Central memory CD8-positive, alpha-beta T cell (primary cell): ENCODE measurements at places on chromosomes 5 and 9.

- peak; percentile 18 for DNase-seq
These were observed at the start of gene ARHGEF37 for GRCh38 chr5:149581192-149581861. ARHGEF37 (plus strand) TSS chr5:149581498; CDS start chr5:149597770, 16,272 bp downstream.

- DNase-seq = no peak
These were observed 110.8 kb downstream of the PAPPA start for GRCh38 chr9:116264361-116264760.

GRCh38 chr5:131104169-131104808 lies 60.8 kb downstream of the HINT1 start:
- DNase-seq = no peak

DNA sequence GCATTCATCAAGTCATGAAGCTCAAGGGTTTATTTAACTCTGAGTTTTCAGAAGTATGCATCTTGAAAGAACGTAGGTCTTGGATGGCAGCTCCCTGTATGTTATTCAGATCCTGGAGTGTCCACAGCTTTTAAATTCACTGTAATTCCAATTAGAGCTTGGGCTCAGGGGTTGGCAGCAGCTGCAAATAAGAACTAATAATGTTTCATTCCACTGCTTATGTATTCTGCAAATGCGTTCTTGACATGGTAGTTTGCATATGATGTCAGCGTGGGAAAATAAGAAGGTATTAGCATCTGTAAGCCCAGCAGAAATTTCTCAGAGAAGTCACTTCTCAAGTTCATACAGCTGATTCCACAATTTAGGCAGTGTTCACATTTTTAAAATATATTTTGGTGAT lies 58.4 kb downstream of the RORB start:
- DNase-seq = no peak

- DNase-seq = no peak
These were observed 29.5 kb downstream of the SEMA4D start for GRCh38 chr9:89468281-89468960.

GRCh38 chr5:74146796-74147195 lies 493.7 kb downstream of the ENC1 start:
- DNase-seq = no peak

GRCh38 chr9:37968228-37968701 lies 64.3 kb upstream of the SLC25A51 start:
- no peak for DNase-seq

DNA sequence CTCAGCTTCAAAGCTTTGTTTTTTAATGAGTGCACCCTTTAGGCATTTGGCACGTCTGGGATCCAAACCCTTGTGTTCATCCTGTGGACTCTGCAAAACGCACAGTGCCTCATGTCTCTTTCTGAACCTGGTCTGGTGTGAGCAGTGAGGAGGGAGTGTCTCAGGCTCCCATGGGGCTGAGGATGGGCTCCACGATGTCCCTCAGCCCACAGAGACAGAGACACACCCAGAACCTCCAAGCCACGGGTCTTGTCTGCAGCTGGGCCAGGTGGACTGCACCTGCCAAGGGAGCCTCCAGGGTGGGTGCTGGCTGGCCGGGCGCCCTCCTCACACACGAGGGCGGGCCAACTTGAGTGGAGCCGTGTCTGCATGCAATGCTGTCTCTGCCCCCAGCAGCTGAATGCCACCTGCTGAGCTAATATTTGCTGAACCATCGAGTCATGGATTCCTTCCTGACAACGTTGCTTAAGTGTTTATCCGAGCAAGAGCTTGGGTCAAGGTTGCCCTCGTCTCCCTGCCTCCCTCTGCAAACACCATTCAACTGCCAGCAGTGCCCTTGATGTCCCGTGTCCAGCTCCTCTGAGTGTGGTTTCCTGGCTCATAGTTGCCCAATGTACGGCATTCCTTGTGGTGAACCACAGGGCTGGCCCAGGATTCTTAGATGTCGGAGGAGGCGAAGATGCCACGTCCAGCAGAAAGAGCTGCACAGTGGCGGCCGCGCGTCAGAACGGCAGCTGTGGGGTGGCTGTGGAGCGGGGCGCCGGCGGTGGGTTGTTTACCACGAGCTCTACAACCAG lies 31.4 kb upstream of the LPCAT1 start:
- DNase-seq = no peak

GRCh38 chr5:124662181-124662781 lies 84.2 kb downstream of the ZNF608 start:
- no peak for DNase-seq

- no peak for DNase-seq
These were observed 1.3 kb downstream of the PROB1 start for GRCh38 chr5:139393497-139394122.

- DNase-seq = no peak
These were observed 467.1 kb upstream of the ST8SIA4 start for GRCh38 chr5:101370181-101370580.

GRCh38 chr9:93300175-93300572 lies 116.2 kb downstream of the WNK2 start:
- no peak for DNase-seq

DNA sequence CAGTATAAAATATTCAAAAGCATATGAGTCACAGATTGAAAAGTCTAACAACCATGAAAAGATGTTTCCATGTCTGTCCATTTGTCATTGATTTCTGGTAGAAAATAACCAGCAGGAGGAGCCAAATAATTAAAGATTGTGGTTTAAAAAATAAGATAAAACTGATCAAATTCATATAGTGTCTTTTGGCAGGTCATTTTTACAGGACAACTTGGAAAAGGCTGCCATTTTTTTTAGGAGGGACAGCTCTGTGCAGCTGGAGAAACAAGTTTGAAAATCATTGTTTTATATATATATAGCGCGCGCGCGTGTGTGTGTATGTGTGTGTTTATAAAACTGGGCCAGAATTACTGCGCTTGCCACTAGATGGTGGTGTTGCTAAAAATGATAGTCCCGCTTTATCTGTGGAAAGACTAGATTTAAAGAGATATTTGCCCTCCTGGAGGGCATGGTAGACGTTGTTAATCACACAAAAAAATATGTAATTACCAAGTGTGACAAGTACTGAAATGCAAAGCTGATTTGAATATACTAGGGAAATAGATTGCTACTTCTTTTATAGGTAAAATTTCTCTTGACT lies 1.3 kb upstream of the TRMO start:
- DNase-seq = peak; percentile 71

DNA sequence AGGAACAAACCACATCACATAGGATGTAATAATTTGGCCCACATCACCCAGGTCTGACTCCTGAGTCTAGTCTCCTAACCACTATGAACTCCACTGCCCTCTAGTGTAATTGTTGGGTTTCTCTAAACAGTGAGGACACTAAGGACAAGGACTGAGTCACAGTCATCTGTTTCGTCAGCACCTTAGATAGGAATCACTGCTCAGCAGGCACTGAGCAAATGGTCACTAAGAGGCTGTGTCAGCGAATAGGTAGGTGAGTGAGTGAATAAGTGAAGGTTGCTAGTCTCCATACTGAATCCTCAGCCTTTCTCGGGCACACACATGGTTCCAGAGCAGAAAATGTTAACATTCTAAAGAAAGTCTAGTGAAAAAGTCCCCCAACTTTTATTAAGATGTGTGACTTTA lies 278.6 kb downstream of the SPOCK1 start:
- DNase-seq = no peak

DNA sequence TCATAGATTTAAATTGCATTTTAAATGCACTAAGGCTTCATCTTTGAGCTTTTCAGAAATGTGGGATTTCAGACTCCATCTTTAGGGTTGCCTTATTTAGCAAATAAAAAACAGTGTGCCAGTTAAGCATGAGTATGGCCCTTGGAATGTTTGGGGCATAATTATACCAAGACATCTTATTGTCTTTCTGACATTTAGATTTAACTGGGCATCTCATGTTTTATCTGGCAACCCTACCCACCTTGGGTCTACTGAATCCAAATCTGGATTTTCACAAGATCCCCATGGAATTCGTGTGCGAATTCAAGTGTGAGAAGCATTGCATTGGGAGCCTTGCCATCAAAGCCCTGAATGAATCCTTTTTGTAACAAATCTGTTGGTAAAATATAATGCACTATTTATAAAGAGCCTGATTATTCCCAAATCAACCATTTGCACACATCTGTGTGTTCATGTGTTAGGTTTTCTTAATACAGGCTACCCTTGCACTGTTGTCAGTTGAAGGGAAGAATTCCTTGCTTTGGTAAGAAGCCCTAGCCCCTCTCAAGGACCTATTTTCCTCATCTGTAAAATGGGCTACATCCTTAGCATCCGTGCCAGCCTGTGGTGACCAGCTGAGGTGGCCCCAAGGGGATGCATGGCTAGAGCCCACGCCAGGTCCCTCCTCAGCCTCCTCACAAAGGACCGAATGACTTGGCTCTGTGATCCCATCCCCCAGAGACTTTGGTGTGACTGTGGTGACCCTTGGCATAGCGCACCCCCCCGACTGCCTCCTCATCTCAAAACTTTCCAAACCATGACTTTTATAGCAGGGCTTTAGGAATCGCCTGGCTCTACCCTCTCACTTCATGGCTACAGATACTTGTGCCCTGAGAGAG lies 8.1 kb downstream of the GSN start:
- DNase-seq = no peak

DNA sequence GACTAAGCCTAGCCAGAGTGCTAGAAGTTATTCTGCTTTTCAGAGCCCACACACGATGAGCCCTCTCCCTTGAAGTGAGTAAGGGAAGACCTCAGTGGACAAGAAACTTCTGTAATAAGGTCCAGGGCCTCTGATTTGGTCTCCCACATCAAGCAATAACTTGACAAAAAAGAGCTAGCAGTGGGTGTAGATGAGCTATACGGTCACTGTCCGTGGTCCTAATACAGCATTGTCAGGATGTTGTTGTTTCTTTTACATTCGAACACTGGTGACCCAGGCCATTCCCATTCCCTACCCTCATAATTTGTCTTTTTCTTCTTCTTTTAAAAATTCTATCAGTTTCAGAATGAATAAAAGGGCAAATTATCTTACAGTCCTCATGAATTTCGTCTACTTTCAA lies 5.2 kb downstream of the PCSK1 start:
- no peak for DNase-seq

- no peak for DNase-seq
These were observed 13.4 kb upstream of the LTC4S start for GRCh38 chr5:179780362-179780761.

DNA sequence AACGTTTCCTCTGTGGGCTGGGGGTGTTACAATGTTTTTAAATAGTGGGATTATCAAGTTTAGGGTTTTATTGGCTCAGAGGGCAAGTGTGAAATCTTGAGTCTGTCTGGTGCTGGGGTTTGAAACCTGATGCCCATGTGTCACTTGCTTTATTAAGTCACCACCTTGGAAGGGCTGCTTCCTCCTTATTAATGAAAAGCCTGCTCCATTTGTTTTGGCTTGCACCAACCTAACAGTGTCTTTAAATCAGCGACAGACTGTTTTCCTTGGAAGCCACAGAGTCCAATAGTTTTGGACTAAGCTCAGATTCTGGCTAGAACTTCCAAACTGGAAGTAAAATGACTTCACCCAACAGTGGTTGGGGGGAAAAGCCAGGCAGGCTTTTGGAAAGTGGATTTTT lies 10.7 kb upstream of the PALM2AKAP2 start:
- no peak for DNase-seq

GRCh38 chr5:153938191-153938842 lies 100.4 kb downstream of the FAM114A2 start:
- DNase-seq = no peak

GRCh38 chr5:77725616-77726015 lies 50.5 kb downstream of the TBCA start:
- DNase-seq = no peak

DNA sequence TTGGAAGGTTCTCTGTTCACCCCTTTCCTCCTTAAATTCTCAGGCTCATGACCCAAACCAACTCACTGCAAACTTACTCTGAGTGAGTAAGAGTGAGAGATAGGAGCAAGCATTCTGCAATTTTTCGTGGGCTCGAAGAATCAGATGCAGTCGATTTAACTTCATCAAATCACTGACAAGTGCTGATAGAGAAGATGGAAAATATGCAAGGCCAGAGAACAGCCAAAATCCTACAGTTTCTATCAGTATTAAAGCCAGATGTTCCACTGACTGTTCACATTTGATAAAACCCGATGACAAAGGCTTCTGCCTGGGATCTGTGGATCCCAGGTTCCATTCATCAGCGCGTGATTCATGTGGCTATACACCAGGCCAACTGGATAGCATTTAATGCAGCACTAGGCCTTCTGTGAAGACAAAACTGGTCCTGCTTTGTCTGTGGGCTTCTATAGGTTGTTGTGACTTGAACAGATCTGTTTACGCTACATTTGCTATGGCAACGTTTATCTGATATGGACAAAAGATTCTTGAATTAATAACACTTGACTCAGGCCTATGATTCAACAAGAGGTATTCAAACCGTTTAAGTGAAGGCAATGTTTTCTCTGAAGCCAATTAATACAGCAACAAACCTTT lies 251.2 kb downstream of the NFIB start:
- DNase-seq = no peak

DNA sequence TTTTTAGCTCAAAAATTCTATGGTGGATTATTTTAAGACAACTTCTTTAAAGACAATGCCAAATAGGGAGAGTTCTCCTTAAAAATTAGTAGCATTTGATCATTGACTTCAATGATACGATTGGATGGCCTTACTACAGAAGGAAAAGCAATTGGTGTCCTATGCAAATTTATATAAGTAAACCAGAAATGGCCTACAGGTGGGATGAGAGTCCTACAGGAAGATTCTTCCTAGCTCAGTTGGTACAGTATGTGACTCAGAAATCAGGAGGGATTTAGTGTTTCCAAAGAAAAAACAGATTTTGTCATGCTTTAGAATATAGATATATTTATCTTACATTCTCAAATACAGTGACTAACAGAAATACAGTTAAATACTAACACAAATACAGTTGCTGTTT lies 6.5 kb downstream of the ANKRA2 start:
- DNase-seq = no peak

DNA sequence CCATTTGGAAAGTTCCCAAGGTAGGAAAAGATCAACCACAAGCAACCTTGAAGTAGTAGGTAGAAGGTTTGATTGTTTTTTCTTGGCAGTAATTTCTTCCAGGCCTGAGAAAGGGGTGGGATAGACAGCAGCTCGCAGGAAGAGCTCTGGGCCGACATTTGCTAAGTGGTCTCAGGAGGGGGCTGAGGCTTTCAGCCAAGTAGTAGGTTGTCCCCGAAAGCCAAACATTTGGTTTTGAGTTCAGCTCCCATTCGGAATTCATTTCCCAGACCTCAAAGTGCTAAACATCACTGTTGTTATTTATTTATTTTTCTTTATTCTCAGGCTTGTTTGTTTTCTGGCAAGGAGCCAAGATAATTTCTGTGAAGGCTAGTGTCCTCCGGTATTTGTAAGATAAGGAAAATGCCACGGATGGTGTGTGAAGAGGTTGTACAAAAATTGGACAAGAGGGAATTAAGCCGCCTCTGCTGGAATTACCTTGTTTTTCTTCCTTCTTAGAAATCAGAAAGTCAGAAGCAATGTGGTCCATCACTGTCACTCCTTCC lies 112.1 kb downstream of the KIF4B start:
- DNase-seq = no peak
